ENCODE measurements at places on chromosomes 5 and 9.

DNA sequence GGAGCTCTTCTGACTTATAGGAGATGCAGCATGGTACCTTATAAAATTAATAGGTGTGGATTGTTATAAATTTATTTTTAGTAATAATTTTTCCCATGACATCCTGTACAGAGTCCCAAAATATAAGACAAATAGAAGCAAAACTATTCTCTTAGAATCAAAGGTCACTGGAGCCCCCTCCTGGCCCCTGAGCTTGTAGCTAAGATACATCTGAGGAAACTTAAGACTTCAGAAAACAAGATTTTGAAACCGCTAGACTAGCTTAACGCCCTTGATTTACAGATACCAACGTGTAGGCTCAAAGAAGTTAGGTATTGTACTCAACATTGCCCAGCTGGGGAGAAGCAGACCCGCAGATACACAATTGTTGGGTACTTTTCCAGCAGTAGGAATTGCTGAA, 45.7 kb upstream of the KCNN2 start:
- no peak for DNase-seq
- no peak overlapping the region for H3K27ac ChIP-seq
- no peak overlapping the region for H3K4me3 ChIP-seq
- H3K27me3 ChIP-seq = no peaks in the 10 kb centered on the region

GRCh38 chr9:99851500-99851822, 29.8 kb downstream of the NR4A3 start:
- no peaks in the 10 kb centered on the region for H3K4me1 ChIP-seq
- no peak for DNase-seq
- no peak overlapping the region for H3K4me3 ChIP-seq
- H3K27ac ChIP-seq = no peak overlapping the region
- peaks cover 6% of the 10 kb centered on the region for H3K36me3 ChIP-seq
- H3K27me3 ChIP-seq = no peaks in the 10 kb centered on the region

- no peaks in the 10 kb centered on the region for H3K4me1 ChIP-seq
- H3K4me3 ChIP-seq = no peak overlapping the region
- DNase-seq = no peak
- H3K27me3 ChIP-seq = no peaks in the 10 kb centered on the region
- no peaks in the 10 kb centered on the region for H3K36me3 ChIP-seq
These were observed 75.0 kb upstream of the OR13F1 start for GRCh38 chr9:104429031-104429546.

DNA sequence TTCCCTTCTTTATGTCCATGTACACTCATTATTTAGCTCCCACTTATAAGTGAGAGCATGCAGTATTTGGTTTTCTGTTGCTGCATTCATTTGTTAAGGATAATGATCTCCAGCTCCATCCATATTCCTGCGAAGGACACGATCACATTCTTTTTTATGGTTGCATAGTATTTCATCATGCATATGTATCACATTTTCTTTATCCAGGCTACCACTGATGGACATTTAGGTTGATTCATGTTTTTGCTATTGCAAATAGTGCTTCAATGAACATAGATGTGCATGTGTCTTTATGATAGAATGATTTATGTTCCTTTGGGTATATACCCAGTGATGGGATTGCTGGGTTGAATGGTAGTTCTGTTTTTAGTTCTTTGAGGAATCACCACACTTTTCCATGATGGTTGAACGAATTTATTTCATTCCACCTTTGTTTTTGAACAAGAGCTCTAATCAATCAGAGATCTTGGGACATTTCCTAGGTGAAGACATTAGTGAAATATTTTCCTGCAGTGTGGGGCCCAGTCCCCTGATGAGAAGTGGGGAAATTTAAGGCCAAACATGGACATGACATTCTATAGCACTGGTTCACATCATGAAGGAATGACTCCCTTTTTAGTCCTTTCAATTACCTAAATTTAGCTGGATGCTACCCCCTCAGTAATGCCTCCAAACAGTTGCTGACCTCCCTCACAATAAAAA, 7.1 kb upstream of the TEX48 start:
- H3K36me3 ChIP-seq = no peaks in the 10 kb centered on the region
- H3K4me1 ChIP-seq = no peaks in the 10 kb centered on the region
- no peak for DNase-seq
- H3K27ac ChIP-seq = no peak overlapping the region
- H3K27me3 ChIP-seq = no peaks in the 10 kb centered on the region

- H3K4me1 ChIP-seq = peaks cover 19% of the 10 kb centered on the region
- no peak for DNase-seq
- no peak overlapping the region for H3K4me3 ChIP-seq
- H3K36me3 ChIP-seq = peaks cover 81% of the 10 kb centered on the region
- H3K27me3 ChIP-seq = no peaks in the 10 kb centered on the region
These were observed 44.2 kb downstream of the NIPSNAP3B start for GRCh38 chr9:104808035-104808614.

Measured in sigmoid colon (tissue), 7 donors.